NCI-H82 (cell line): ENCODE measurements at places on chromosomes 6 and 20.
A peak's percentile ranks its signal among the peaks of the same experiment; 100 is the strongest.

DNA sequence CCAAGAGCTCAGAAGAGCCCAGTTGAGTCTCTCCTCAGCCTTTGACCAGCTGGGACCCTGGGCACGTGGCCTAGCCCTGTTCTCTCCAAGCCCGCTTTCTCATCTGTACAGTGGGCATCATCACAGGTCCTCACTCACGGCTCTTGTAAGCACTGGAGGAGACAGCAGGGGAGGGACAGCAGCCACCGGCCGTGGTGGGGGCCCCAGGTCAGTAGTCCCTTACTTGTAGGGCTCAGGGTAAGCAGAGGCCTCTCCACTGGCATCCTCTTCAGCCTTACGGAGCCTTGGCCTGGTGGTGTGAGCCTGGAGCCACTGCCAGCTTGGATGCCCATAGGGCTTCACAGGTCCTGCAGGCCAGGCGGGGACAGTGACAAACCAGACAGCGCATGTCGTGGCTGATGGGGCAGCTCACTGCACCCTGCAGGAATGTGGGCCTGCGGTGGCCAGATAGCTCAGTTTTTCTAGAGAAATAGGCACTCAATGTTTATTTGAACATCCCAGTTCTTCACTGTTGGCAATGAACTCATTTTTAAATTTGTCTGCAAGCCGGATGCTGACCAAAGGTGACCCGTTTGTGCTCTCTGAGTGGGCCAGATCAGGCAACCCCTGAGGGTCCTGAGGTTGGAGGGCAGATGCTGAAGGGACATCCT lies 65.1 kb downstream of the ADNP start:
- no peak for DNase-seq

GRCh38 chr6:26327450-26328264 lies 37.3 kb upstream of the BTN3A2 start:
- peak; percentile 92 for DNase-seq

DNA sequence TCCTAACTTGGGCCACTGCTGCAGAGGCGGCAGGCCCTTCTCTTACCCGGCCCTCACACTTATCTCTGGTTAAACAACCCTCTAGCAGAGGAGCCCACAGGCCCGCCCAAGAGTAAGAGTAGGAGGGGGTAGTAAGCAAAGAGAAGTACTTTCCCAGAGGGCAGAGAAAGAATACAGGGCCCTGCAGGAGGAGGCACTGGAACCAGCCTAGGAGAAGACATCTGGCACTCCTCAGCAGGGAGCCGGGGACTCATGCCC lies 10.1 kb downstream of the MTCH1 start:
- DNase-seq: no peak

DNA sequence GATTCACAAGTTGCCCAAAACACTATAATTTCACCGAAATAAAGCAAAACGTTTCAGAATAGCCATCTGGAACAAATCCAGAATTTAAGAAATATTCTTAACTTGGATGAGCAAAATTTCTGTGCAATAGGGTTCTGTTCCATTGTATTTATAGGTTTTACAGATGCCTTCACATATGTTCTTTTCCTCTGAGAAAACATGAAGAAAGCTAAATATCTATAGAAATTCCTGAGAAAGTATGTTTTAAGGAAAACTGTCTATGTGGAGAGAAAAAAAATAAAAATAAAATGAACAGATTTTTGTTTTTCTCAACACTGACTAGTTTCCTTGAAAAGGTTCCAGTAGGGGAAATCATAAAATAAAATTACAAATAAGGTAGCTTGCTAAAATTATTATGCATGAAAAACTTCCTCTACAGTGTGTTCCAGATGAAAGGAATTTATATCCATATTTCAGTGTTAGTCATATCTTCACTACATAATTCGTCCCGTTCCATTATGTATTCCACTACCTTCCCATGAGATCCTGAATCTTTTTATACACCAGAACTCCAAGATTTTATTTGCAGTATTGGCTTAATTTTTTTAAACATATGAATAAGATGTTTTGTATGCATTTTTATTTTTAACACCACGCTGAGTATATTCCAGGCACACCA lies 42.4 kb upstream of the TMX4 start:
- no peak for DNase-seq

- no peak for DNase-seq
Measured at GRCh38 chr20:4136078-4136966, 121.0 kb upstream of the RNF24 start.

DNA sequence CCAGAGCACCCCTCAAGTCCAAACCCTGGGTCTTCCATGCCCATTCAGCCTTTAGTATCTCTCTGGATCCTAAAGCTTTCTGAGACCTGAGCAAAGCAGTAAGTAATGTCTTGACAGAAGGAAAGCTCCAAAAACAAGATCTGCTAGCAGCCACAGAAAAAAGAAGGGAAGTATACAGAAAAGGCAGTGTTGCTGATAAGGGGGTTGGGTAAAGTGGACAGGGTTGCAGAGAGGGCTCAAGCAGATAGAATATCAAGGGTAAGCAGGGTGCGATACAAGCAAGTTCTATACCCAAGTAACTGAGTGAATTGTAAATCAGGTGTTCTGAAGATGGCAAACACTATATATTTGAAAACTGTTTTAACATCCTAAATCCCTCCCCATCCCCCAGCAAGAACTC lies 113.4 kb upstream of the CARMIL1 start:
- no peak for DNase-seq

DNA sequence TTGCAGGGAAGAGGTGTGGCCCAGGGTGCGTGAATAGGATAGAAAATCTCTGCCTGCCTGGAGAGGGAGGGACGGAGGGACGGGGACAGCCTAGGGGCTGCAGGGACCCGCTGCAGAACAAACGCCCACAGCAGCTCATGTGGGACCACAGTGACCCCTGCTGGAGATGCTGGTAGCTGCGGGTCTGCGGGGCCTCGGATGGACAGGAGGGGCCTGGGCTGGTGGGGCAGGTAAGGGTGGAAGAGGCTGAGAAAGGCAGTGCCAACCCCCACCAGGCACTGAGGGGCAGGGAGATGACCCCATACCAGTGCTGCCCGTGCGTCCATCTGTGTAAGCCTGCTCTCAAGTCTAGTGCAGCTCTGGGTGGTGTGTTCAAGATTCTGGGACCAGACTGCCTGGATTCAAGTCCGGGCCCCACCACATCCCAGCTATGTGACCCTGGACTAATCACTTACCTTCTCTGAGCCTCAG lies 39.4 kb downstream of the KIAA1755 start:
- DNase-seq: peak; percentile 85

GRCh38 chr6:23280437-23280836 lies 711.1 kb downstream of the HDGFL1 start:
- no peak for DNase-seq

DNA sequence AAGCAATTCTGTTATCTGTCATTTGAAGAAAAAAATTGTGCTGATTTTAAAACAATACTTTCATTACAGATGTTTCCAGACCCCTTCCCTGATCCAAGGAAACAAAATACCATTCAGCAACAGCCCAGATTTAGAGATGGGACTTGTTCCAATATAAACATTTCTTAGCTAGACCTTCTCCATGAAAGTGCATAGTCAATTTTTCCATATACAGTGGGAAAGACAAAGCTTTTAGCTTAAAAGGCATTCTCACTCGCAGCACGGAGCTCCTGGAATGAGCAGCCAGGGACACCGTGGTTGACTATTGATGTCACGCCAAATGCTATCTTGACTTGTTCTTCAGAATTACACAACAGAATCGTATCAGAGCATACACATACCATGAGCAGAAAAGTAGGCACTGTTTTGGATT lies 21.5 kb downstream of the LAMA4 start:
- DNase-seq: no peak

GRCh38 chr6:77461796-77462195 lies 1.5 kb downstream of the HTR1B start:
- no peak for DNase-seq

- DNase-seq: no peak
Measured at GRCh38 chr6:30826961-30827342, 57.4 kb upstream of the DDR1 start.

- no peak for DNase-seq
Measured at GRCh38 chr6:111805511-111806164, 67.6 kb downstream of the FYN start.

DNA sequence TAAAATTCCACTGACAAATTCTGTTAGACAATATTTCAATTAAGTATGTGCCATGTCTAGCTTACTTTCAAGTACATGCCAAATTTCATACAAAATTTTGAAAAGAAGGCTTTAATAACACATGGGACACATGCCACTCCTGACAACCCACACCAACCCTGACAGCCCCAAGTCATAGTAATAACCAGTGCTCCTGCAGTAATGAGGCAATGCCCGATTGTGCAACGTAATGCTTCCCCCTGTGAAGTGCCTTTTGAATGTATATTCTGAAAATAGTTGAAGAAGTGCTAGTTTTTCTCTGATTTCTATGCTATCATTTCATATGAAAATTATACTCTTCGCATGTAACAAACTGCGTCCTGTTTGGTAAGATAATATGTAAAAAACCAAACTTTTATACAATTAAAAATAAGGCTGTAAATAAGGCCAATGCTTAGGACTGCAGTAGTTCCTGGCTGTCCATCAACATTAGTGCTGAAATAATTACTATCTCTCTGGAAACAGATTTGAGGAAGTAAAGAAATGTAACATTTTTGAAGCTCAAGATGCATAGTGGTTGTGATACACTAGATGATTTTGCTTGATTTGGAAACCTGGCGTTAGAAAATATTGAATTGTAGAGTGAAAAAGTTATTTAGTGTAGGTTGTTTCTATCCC lies 125.8 kb upstream of the BCLAF1 start:
- DNase-seq: no peak

DNA sequence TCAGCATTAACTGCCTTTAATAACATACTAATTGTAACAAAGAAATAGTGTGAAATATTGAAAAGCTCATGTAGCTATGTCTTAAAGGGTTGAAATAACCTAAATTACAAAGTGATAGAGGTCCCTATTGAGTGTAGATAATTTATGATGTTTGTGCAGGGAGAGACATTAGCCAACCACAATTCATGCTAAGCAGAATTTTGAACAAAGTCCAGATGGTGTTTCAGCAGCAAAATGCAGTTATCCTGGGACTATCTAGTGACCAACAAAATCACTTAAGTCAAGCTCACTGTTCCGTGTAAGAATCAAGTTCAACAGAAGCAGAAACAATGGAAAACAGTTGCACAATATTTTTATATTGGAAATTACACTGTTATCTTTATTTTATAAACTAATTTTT lies 218.5 kb downstream of the SIM1 start:
- DNase-seq: no peak

DNA sequence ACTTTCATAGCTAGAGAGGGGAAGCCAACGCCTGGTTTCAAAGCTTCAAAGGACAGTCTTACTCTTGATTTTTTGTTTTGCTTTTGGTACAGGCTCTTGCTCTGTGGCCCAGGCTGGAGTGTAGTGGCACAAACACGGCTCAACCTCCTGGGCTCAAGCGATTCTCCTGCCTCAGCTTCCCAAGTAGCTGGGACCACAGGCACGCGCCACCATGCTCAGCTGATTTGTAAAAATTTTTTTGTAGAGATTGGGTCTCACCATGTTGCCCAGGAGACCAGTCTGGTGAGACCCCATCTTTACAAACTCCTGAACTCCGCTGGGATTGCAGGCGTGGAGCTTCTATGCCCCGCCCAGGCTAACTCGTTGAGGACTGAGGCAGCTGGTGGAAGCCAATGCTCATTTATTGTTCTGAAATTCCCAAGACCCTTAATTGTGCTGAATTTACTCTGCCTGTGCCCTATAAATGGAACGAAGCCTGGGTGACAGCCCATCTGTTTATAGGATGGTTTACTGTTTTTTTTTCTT lies 18.0 kb downstream of the SRSF3 start:
- DNase-seq: no peak

- no peak for DNase-seq
Measured at GRCh38 chr6:89208551-89208950, 8.6 kb downstream of the GABRR1 start.

DNA sequence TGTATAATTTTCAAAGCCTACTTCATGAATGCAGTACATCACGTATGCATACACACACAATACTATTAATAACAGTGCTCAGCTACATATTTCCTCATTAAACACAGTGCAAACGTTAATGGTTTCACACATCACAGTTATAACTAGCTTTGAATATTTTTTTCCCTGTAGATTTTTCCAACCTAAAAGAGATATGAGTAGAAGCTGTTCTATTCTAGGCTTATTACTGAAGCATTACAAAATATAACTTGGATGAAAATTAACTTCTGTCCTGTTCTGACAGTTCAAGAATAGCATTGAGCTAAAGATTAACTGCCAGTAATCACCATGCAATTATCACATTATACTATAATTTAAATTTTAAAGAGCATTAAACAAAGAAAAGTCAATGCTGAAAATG lies 6.2 kb downstream of the LMBRD1 start:
- no peak for DNase-seq

DNA sequence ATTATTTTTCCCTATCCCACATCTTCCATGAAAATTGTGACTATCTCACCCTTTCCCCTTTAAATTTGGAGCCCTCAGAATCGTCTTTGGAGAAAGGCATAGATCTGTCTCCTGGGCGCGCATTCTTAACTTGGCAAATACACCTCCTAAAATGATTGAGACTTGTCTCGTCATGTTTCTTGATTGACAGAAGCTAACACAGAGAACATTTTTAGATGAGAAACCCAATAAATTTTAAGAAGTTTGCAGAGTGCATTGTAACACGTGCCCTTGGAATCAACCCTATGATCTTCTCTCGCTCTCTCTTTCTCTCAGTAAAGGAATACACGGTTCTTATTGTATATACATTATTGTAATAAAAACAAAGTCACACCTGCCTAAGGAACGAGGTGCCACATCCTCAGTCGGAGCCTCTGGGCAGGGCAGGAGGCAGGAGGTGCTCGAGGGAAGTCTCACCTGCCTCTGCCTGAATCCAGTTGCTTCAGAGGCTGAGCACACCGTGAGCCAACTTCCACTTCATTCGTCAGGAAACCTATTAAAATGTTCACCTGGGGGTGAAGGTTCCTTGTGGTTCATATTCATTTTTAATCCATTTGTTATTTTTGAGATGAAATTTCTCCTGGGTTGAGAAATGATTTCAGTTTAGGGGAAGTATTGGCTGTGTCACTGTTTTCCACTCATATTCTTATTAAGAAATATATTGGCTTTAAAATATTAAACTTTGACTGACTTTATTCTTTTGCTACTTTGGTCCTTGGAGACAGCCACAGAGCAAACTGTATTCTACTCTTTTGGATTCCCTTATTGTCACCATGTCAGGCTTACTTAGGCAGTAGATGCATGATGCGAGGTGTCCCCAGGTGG lies 90.5 kb upstream of the THBS2 start:
- no peak for DNase-seq

DNA sequence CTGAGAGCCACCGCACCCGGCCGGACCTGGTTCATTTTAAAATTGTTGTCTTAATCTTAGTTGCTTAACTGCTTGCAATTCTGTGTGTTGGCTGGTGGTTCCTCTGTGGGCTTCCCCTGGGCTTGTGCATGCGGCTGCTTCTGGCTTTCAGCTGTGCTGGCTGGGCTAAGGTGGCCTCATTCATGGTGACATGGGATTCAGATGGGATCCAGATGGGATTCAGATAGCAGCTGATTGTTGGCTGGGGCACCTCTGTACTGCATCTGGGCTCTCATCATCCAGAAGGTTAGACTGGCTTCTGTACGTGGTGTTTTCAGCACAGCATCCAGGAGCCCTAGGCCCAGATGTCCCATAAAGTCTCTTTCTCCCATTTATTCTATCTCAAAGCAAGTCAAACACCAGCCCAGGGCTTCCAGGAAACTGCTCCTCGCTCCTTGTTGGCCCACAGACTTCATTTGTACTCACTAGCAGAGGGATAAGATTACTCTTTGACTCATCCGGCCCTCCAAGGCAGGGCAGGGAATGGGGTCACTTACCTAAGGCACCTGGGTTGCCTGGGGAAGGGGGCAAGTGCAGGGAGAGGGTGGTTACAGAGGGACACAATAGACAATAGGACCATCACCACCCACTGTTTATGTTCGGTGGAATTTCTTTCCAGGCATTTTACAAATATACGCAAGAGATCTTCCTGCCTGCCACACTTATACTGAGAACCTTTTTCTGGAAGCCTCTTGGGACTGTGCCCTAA lies 10.2 kb upstream of the PEDS1 start:
- no peak for DNase-seq
